ENCODE measurements at places on chromosomes 12 and 14. TPM values are rescaled to one million over a fixed set of nuclear protein-coding genes. Genes with fewer than 3 reads are reported as not detected.

KLHL33 gene
- total RNA-seq: 0.41 TPM

BDKRB1 gene
- 2.9 TPM for total RNA-seq

KCTD10 gene
- total RNA-seq: 82.8 TPM

TBX3 gene
- 6.2 TPM for total RNA-seq

PRH1 gene
- total RNA-seq: 29.1 TPM

CD69 gene
- total RNA-seq: 3.0 TPM

TSHR gene
- not detected for total RNA-seq

CLEC4C gene
- total RNA-seq: not detected

PRH2 gene
- total RNA-seq: not detected

IAPP gene
- not detected for total RNA-seq

OR5AU1 gene
- not detected for total RNA-seq

LALBA gene
- total RNA-seq: not detected

LHX5 gene
- total RNA-seq: not detected

TCHP gene
- 16.6 TPM for total RNA-seq

CCDC198 gene
- total RNA-seq: not detected

AQP2 gene
- not detected for total RNA-seq

RNASE7 gene
- total RNA-seq: not detected

POTEM gene
- total RNA-seq: not detected

KRT71 gene
- total RNA-seq: not detected

TGM1 gene
- 1.1 TPM for total RNA-seq

LBHD2 gene
- not detected for total RNA-seq

AP5M1 gene
- 21.4 TPM for total RNA-seq

CELA1 gene
- total RNA-seq: not detected

LRP1 gene
- 262 TPM for total RNA-seq

GUCY2C gene
- total RNA-seq: not detected

NUAK1 gene
- total RNA-seq: 12.1 TPM

FSCB gene
- total RNA-seq: not detected

SLC25A47 gene
- total RNA-seq: not detected

TMEM132C gene
- 3.5 TPM for total RNA-seq

CAPS2 gene
- total RNA-seq: 7.7 TPM

SPX gene
- 0.71 TPM for total RNA-seq

DIO3 gene
- total RNA-seq: 2.9 TPM

NKX2-1 gene
- total RNA-seq: not detected

TMCC3 gene
- 6.8 TPM for total RNA-seq

ITGA5 gene
- 296 TPM for total RNA-seq

GALNT8 gene
- total RNA-seq: 1.3 TPM

COX8C gene
- not detected for total RNA-seq

CISTR gene
- not detected for total RNA-seq

RSRC2 gene
- 61.9 TPM for total RNA-seq

BCL7A gene
- 6.9 TPM for total RNA-seq

TXNRD1 gene
- 188 TPM for total RNA-seq

IRAK3 gene
- 17.1 TPM for total RNA-seq

CLEC7A gene
- total RNA-seq: 11.1 TPM

EIF4B gene
- 512 TPM for total RNA-seq

INHBE gene
- not detected for total RNA-seq

PWP1 gene
- 88.9 TPM for total RNA-seq

EXOC3L4 gene
- total RNA-seq: 1.8 TPM

FAM90A1 gene
- total RNA-seq: 0.33 TPM

CAPZA3 gene
- total RNA-seq: not detected

Data from sigmoid colon (tissue), 7 donors.